Psoas muscle (tissue), 8 donors: ENCODE measurements at places on chromosomes 7 and 10.

DNA sequence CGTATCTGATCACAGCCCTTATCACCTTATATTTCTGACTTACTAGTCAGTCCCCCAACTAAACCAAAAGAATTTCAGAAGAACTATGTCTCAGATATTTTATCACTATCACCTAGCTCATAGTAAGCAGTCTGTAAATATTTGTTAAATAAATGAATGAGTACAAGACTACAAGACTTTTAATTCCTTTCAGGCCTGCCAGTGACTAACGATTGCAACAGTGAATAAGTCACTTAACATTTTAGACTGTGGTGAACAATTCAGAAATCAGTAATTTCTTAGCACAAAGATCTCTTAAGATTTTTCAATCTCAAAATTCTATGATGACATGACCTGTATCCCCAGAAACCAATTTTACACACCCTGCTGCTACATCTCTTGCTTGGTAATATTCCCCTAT is 162.2 kb downstream of the IMMP2L start:
- no peak overlapping the region for H3K27ac ChIP-seq
- DNase-seq = no peak
- no peaks in the 10 kb centered on the region for H3K27me3 ChIP-seq
- H3K4me3 ChIP-seq = no peak overlapping the region
- no peaks in the 10 kb centered on the region for H3K36me3 ChIP-seq

DNA sequence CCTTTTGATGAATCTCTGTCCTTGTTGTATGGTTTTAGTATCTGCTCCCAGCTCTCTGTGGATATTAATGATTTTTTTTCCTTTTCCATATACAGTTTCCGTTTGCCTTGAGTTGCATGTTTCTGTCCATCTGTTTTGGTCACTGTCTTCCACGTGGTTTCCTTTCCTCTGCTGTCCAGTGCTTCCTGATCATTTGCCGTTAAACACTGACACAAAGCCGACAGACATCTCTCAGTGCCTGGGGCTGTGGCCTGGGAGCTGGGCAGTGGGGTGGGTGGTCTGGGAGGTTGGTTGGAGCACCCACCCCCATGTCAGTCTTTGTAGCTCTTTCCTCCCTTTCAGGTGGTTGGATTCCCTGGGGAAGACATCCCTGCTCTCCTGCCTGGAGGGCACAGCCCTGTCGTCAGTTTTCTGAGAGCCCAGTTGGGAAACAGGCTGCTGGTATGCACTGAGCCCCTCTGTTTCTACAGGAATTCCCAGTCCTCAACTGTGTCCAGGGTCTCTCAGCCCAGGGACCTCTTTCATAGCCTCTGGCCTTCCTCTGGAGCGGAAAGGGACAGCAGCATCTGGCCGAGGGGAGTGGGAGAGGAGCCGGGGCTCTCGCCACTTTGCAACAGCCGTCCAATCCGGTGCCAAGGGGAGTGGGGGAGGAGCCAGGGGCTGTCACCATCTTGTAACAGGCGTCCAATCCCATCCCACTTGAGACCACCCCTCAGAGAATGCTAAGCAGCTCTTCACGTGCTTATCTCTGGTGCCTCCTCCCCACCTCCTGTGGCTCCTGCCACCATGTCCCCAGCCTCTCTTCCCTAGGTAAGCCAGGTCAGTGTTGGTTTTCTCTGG is 26.7 kb upstream of the MKI67 start:
- no peak for DNase-seq
- no peak overlapping the region for H3K4me3 ChIP-seq
- no peaks in the 10 kb centered on the region for H3K36me3 ChIP-seq
- H3K4me1 ChIP-seq = no peaks in the 10 kb centered on the region
- peaks cover 6% of the 10 kb centered on the region for H3K27me3 ChIP-seq
- H3K27ac ChIP-seq = no peak overlapping the region

GRCh38 chr7:3695602-3696001 is 394.6 kb downstream of the SDK1 start:
- no peaks in the 10 kb centered on the region for H3K4me1 ChIP-seq
- DNase-seq = no peak
- H3K4me3 ChIP-seq = no peak overlapping the region
- no peak overlapping the region for H3K27ac ChIP-seq
- no peaks in the 10 kb centered on the region for H3K36me3 ChIP-seq

DNA sequence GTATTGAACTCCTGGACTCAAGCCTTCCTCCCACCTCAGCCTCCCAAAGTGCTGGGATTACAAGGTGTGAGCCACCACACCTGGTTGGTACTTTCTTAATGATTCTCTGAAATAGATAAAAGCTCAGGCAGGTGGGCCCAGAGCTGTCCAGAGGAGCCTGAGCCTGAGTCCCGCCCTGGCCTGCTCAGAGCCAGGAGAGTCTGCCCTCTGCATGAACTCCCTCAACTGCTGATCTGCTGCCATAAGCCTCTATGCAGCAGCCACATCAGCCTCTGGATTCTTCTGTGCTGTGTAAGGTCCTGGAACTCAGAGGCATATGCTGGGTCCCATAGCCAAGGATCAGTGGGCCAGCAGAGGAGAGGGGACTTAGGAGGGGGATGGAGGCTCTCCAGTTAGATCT is 23.1 kb upstream of the DDIT4 start:
- H3K4me3 ChIP-seq = no peak overlapping the region
- peak overlapping the region; percentile 90 for H3K27ac ChIP-seq
- no peaks in the 10 kb centered on the region for H3K36me3 ChIP-seq
- no peaks in the 10 kb centered on the region for H3K27me3 ChIP-seq
- peak; percentile 79 for DNase-seq

DNA sequence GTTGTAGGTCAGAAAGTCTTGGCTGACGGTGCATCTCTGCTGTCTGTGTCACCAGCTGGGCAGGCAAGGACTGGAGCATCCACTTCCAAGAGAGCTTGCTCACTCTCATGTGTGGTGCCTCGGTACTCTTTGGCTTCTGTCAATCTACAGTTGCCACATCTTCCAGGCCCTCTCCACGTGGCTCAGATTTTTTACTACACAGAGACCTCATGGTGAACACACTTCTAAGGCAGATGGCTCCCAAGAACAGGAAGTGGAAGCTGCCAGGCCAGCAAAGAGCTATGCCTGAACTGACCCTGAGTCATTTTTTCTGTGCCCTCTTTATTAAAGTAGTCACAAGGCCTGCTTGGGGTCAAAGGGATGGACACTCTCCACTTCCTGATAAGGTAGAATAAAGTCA is 351.5 kb upstream of the AUTS2 start:
- DNase-seq = peak; percentile 18
- no peaks in the 10 kb centered on the region for H3K4me1 ChIP-seq
- H3K36me3 ChIP-seq = no peaks in the 10 kb centered on the region

GRCh38 chr7:115722302-115722977 is 308.1 kb downstream of the TFEC start:
- no peak for DNase-seq
- H3K4me3 ChIP-seq = no peak overlapping the region
- no peaks in the 10 kb centered on the region for H3K27me3 ChIP-seq
- no peak overlapping the region for H3K27ac ChIP-seq
- H3K4me1 ChIP-seq = no peaks in the 10 kb centered on the region

DNA sequence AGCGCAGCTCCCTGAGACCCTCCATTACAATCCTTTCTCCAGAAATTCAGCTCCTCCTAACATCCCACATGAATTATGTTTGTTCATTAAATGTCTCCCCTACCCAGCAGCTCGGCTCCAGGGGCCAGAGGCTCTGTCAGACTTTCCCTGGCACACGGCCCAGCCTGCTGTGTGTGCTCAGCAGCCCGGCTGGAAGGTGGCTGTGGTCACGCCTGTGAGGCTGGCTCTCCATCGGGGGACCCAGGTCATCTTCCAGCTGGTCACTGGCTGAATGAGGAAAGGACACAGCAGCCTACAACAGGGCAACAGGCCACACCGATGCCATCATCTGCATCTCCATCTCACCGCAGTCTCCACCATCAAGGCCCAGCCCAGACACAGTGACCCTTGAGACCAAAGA is 219.8 kb downstream of the MAD1L1 start:
- peaks cover 15% of the 10 kb centered on the region for H3K4me1 ChIP-seq
- H3K27ac ChIP-seq = no peak overlapping the region
- DNase-seq = peak; percentile 63
- no peaks in the 10 kb centered on the region for H3K36me3 ChIP-seq
- H3K27me3 ChIP-seq = no peaks in the 10 kb centered on the region
- H3K4me3 ChIP-seq = no peak overlapping the region

DNA sequence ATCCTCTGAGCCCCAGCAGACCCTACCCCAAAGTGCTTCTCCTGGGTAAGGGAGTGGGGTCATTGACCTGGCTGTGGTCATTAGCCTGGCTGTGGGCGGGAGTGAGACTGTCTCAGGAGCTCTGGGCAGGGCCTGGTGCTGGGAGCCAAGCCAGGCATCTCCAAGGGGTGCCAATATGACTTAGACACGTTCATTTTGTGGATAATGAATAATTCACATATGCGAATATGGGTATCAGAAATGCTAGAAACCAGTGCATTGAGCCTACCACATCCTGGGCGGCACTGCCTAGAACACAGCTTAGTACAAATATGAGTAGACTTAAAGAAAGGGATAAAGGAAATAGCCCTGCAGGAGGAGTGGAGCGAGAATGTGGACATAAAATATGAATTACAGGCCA is 14.4 kb upstream of the SRRM3 start:
- no peak overlapping the region for H3K4me3 ChIP-seq
- no peak for DNase-seq
- no peaks in the 10 kb centered on the region for H3K36me3 ChIP-seq
- no peak overlapping the region for H3K27ac ChIP-seq

- H3K4me3 ChIP-seq = peak overlapping the region; percentile 93
- DNase-seq = no peak
- no peaks in the 10 kb centered on the region for H3K36me3 ChIP-seq
- no peaks in the 10 kb centered on the region for H3K27me3 ChIP-seq
Observed at GRCh38 chr10:69123306-69123746, 652 bp upstream of the VPS26A start.

DNA sequence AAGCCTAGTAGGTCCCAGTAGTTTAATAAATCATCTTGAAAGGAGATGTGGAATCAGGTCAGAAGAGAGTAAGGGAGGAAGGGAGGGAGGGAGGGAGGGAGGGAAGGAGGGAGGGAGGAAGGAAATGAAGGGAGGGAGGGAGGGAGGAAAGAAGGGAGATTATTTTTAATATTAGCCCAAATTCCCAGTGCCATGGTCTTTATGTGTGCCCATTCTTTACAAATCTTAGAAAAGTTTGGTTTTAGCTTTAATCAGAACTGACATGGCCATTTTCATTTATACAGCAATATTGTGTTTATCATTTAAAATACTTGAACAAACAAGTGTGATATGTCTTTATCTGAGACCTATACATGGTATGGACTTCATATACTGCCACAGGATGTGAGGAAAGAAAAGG is 86.8 kb downstream of the GAD2 start:
- no peak overlapping the region for H3K4me3 ChIP-seq
- H3K36me3 ChIP-seq = no peaks in the 10 kb centered on the region
- H3K27ac ChIP-seq = no peak overlapping the region

GRCh38 chr7:98286093-98286539 is 4.6 kb downstream of the BRI3 start:
- peak overlapping the region; percentile 90 for H3K4me3 ChIP-seq
- DNase-seq = peak; percentile 93
- H3K27me3 ChIP-seq = no peaks in the 10 kb centered on the region
- peaks cover 62% of the 10 kb centered on the region for H3K4me1 ChIP-seq
- no peaks in the 10 kb centered on the region for H3K36me3 ChIP-seq

- no peak for DNase-seq
- peaks cover 37% of the 10 kb centered on the region for H3K27me3 ChIP-seq
- H3K4me1 ChIP-seq = peaks cover 3% of the 10 kb centered on the region
- no peaks in the 10 kb centered on the region for H3K36me3 ChIP-seq
Observed at GRCh38 chr7:66206119-66206933, 1.2 kb downstream of the TPST1 start.

DNA sequence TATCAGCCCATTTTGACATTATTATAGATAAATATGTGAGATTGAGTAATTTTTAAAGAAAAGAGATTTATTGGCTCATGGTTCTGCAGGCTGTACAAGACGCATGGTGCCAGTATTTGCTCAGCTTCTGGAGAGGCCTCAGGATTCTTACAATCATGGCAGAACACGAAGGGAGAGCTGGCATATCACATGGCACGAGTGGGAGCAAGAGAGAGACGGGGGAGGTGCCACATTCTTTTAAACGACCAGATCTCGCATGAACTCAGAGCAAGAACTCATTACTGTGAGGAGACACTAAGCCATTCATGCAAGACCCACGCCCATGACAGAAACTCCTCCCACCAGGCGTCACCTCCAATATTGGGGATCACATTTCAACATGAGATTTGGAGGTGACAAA is 40.1 kb upstream of the ZNF488 start:
- H3K4me1 ChIP-seq = no peaks in the 10 kb centered on the region
- no peaks in the 10 kb centered on the region for H3K27me3 ChIP-seq
- H3K36me3 ChIP-seq = no peaks in the 10 kb centered on the region
- H3K4me3 ChIP-seq = no peak overlapping the region

- H3K4me1 ChIP-seq = peaks cover 26% of the 10 kb centered on the region
- H3K27me3 ChIP-seq = no peaks in the 10 kb centered on the region
- peak overlapping the region; percentile 1 for H3K4me3 ChIP-seq
- DNase-seq = no peak
- peak overlapping the region; percentile 80 for H3K27ac ChIP-seq
Observed at GRCh38 chr10:70323697-70324338, 40.0 kb upstream of the NPFFR1 start.
